Sigmoid colon (tissue), 7 donors: ENCODE measurements at places on chromosomes 12 and 14. TPM values are rescaled to one million over a fixed set of nuclear protein-coding genes. Genes with fewer than 3 reads are reported as not detected.

B4GALNT1 gene
- total RNA-seq: 3.4 TPM

HECTD1 gene
- total RNA-seq: 186 TPM

SMIM41 gene
- total RNA-seq: 0.41 TPM

PTCSC3 gene
- not detected for total RNA-seq

PZP gene
- not detected for total RNA-seq

FOXG1 gene
- total RNA-seq: not detected

CFAP54 gene
- total RNA-seq: 5.0 TPM

CTSG gene
- total RNA-seq: 0.99 TPM

ARHGAP9 gene
- total RNA-seq: 9.2 TPM

TAS2R14 gene
- 6.9 TPM for total RNA-seq

SDS gene
- not detected for total RNA-seq

RAB15 gene
- 4.8 TPM for total RNA-seq

KRT86 gene
- not detected for total RNA-seq

TBX5 gene
- total RNA-seq: not detected

CLEC4C gene
- total RNA-seq: not detected

PPP4R4 gene
- total RNA-seq: 0.27 TPM

ASCL1 gene
- total RNA-seq: not detected

RIMBP2 gene
- 5.5 TPM for total RNA-seq

PLA2G1B gene
- total RNA-seq: not detected

IFNG-AS1 gene
- total RNA-seq: not detected

ADCY6 gene
- 16.8 TPM for total RNA-seq

LHX5 gene
- not detected for total RNA-seq

PDE3A gene
- 81.0 TPM for total RNA-seq

C12orf54 gene
- total RNA-seq: 8.3 TPM

VDR gene
- total RNA-seq: 2.5 TPM

PLBD1 gene
- 10.0 TPM for total RNA-seq

PRIMA1 gene
- total RNA-seq: 13.2 TPM

POTEM gene
- total RNA-seq: not detected

NINJ2 gene
- 3.0 TPM for total RNA-seq

RDH5 gene
- total RNA-seq: 30.7 TPM

RBM25 gene
- total RNA-seq: 78.9 TPM

GALNT8 gene
- 3.6 TPM for total RNA-seq

EML5 gene
- total RNA-seq: 3.7 TPM

FOXN4 gene
- total RNA-seq: 1.9 TPM

CCDC38 gene
- total RNA-seq: not detected

LMNTD1 gene
- total RNA-seq: 1.9 TPM

SIVA1 gene
- 373 TPM for total RNA-seq

KRT2 gene
- not detected for total RNA-seq

JPH4 gene
- total RNA-seq: 2.5 TPM

NFATC4 gene
- total RNA-seq: 29.6 TPM

VEZT gene
- 114 TPM for total RNA-seq

TAS2R42 gene
- total RNA-seq: not detected

RHOJ gene
- total RNA-seq: 10.5 TPM

KRT79 gene
- not detected for total RNA-seq

MVK gene
- total RNA-seq: 9.1 TPM

HIP1R gene
- total RNA-seq: 6.4 TPM

ALDH1L2 gene
- 8.6 TPM for total RNA-seq

SLCO1C1 gene
- 0.41 TPM for total RNA-seq

ADAM21 gene
- 0.27 TPM for total RNA-seq

SIX4 gene
- total RNA-seq: 2.1 TPM

CRIP2 gene
- 64.2 TPM for total RNA-seq

NTF3 gene
- total RNA-seq: 0.95 TPM

OS9 gene
- total RNA-seq: 171 TPM

CLEC1A gene
- 4.8 TPM for total RNA-seq

LTBR gene
- total RNA-seq: 85.2 TPM

GPRC5D gene
- not detected for total RNA-seq

OTX2 gene
- total RNA-seq: not detected

SNRNP35 gene
- total RNA-seq: 21.6 TPM

POTEG gene
- total RNA-seq: not detected
